ENCODE measurements at places on chromosomes 2 and 18.
A peak's percentile ranks its signal among the peaks of the same experiment; 100 is the strongest.

GRCh38 chr2:167187049-167187727 lies 298.9 kb downstream of the XIRP2 start:
- no peak for DNase-seq

DNA sequence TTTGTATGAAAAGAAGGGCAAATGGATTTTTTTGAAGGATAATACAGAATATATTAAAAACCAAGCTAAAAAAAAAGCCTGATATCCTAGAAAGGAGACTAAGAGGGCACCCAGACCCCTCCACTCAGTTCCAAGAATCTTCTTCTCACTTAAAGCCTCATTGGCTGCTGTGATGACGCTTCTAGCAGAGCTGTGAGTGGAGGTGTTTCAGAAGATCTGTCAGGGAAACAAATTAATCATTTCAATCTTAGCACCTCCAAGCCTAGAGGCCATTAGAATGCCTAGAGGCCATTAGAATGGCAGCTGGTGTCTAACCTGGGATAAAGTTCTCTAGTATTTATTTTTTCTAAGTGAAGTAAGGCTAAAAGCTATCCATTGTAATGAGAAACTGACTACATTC lies 164.2 kb upstream of the TMEM200C start:
- DNase-seq = no peak

GRCh38 chr2:44999540-44999939 lies 9.7 kb downstream of the SIX2 start:
- no peak for DNase-seq

GRCh38 chr2:4635289-4635688 lies 931.9 kb downstream of the DCDC2C start:
- no peak for DNase-seq

GRCh38 chr2:163247156-163247846 lies 408.7 kb upstream of the KCNH7 start:
- DNase-seq = no peak

DNA sequence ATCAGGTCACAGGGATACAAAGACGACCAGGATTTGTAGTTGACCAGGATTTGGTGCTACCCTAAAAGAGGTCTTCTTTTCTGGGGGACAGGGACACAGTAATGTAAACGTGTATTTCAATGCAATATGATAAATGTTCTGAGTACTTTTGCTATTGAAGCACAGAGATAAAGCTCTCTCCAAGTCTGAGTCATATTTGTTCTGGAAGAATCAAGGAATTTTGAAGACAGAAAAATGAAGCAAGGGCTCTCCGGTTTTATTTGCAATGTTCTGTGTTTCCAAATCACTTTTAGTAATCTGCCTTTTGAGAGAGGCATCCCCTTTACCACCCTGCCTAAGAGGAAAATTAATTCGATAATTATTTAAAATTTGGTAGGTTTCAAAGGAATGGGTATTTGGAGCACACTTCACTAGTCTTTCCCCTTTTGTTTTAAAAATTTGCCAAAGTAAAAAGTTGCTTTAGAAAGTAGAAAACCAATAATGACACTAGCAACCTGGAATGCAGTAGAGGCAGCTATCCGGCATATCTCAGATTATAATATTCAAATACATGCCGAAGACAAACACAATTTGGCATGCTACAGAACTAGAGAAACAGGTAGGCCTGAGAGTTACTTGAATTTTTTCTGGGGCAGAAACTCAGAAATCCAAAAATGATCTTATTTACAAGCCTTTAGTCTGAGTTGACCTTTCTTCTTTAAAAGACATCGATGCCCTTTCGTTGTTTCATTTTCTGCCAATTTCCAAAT lies 82.7 kb downstream of the MREG start:
- no peak for DNase-seq

GRCh38 chr2:121649149-121649595 lies at the start of gene CLASP1:
Gene CLASP1 (minus strand): TSS chr2:121649462. CDS start chr2:121605895, 43,567 bp downstream.
- no peak for DNase-seq

GRCh38 chr2:66509326-66509811 lies 74.4 kb downstream of the MEIS1 start:
- DNase-seq = no peak

DNA sequence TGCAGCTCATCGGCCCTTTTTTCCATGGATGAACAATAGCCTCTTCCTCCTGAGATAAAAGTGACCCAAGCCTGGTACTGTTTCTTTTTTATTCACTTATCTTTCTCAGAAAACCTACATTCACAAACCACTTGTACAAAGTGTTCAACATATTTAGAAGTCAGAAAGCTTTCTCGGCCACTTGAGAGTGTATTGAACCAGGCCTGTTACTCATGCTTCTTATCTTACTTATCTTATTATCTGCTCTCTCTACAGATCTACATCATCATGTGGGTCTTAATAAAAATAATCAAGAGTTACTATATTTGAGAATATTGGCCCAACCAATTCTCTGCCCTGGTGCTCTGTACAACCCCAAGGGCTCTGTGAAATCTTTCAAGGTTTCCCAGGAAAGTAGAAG lies 242.1 kb downstream of the MREG start:
- no peak for DNase-seq

DNA sequence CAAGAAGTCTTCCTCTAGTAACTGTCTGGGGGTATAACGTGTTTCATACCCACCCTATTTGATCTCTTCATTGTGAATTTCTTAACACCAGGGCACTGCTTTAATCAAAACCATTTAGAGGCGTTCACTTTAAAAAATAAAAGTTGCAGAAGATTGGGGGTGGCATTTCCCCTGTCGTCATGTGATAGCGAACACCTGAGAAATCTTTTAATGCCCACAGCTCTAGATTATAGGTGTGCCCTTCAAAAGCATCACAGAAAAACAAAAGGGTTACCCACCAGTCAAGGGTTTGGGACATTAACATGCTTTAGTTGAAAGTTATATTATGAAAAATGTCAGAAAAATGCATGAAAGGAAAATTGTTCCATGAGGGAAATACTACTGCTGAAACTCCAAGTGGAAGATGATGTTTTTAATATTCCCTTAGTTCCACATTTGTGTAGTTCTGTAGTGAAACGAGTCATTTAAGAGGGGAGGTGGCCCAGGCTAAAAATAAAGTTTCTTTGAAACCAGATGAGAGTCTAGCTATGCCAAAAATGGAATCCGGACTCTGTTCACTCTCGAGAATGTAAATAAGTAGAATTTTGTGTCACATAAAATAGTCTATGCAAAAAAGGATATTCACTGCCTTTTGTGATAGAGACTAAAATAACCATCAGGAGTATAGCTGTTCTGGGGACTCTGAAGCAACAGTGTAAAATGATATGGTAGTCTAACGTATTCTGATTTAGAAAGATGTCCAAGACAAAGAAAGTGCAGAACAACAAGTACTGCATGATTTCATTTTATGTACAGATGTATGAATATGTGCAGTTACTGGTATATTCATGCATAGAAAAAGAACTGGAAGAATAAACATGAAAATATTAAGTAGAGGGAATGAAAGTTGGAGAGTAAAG lies 95.3 kb downstream of the TMEM247 start:
- DNase-seq = no peak

DNA sequence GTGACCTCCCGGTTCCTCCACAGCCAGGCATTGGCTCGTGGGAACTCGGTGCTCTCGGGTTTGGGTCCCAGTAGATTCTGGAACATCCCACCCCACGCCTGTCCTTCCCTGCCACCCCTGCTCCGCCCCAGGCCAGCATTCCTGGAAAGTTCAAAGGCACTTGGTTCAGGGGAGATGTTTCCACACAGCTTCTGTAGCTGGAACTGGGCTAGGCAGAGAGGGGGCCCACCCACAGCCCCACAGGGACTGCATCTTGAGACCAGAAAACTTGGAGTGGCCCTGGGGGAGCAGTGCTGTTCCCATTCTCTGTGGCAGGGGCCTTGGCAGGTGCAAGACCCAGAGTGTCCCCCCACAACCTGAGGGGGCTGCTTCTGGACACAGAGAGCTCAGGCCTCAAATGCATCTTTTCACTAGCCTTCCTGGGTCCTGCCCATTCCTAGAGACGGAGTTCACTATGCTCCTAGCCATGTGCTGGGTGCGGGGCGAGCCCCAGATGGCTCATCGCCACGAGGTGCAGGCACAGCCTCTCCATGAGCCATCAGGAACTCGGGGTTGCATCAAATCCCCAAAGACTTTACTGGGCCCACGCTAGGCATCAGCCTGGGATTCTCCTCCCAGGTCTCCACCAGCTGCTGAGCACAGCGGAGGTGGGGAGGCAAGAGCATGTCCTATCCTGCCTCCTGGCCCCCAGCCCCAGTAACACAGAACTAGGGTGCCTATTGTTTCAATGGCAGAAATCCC lies 68.7 kb downstream of the ZFP36L2 start:
- no peak for DNase-seq

GRCh38 chr2:134195341-134195740 lies 58.5 kb upstream of the MGAT5 start:
- no peak for DNase-seq

DNA sequence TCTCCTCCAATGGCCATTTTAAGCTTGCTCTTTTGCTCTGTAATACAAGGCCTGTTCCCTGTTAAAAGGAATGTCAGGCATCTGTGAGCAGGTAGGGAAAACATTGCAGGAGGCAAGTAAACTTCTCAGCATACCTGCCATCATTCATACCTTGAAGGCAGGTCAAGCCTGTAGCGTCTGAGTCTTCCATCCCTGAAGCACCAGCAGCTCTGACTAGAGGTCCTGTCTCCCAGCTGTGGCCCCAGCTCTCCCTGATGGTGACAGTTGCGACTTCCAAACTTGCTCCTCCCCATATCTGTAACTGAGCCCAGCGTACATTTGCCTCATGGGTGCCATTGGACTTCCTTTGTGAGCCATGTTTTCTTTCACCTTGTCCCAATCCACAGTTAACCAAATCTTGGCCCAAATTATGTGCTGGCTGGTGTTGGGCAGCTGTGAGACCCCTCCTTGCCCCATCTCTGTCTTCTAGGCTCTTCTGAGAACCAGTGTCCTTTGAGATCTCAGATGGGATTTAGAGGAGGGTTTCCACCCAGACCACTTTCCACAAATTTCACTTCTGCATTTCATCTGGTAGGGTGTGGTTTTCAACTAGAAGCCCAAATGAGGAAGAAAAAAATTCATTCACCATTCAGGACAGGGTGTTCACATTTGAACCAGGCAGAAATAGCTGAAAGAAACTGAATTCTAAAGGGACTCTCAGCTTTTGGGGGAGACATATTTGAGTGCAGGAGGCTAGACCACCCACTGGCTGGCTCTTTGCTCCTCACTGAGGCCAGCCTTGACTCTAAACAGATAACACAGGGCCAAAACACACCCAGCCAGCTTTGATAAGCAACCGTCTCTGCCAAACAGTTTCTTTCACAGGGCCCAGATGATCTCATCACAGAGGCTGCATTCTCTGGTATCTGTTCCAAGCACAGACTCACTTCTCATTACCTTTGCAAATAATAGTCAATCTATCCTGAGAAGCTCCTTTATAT lies 66.4 kb upstream of the MSH2 start:
- no peak for DNase-seq

GRCh38 chr18:55650363-55650870 lies 62.4 kb upstream of the TCF4 start:
- no peak for DNase-seq

DNA sequence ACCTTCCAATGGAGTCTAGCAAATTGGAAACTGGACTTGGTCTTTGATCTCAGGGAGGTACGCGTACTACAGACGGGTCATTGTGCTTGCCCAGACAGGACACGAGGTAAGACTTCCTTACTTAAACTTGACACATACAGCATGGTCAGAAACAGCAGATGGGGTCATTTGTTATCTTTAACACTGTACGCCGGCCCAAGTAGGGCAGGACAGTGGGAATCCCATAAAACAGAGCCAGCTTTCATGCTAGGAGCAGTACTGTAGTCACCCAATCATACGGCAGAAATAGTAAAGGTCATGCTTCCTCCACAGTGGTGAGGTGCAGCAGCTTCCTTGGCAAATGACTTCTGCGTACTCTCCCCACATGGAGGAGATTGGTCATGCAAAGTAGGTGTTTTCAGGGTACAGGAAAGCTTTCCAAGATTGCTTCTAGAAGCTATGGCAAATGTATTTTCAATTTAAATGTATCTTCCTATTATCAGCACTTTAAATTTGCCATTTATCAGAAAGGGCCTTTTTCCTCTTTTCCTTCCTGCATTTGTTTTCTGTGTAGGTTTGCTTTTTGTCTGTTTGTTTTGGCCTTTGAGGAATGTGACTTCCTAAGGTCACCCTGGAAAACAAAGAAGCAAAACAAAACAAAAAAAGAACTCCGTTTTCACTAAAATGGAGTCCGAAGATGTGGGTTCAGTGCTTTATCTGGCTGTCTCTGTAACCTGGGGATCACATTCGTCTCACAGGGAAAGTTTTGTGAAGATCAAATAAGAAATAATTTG lies 74.0 kb upstream of the DSG1 start:
- no peak for DNase-seq

GRCh38 chr18:48777744-48778116 lies 173.0 kb downstream of the SMAD7 start:
- no peak for DNase-seq

DNA sequence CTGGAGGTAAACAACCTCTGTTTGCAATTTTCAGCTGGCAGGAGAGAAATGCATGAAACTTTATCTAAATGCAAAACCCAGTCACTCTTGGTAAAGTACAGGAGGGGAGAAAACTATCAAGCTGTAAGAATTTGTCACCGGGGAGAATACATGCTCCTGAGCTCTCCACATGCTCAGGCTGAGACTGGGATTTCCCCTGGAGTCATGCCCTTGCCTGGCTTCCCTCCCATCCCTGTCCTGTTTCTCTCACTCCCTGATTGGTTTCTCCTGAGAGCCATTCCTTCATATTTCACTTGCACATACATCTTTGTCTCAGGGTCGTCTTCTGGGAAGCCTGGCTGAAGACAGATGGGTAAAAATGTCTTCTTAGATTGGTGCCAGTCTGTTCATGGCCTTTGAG lies 52.9 kb upstream of the SPATS2L start:
- no peak for DNase-seq

DNA sequence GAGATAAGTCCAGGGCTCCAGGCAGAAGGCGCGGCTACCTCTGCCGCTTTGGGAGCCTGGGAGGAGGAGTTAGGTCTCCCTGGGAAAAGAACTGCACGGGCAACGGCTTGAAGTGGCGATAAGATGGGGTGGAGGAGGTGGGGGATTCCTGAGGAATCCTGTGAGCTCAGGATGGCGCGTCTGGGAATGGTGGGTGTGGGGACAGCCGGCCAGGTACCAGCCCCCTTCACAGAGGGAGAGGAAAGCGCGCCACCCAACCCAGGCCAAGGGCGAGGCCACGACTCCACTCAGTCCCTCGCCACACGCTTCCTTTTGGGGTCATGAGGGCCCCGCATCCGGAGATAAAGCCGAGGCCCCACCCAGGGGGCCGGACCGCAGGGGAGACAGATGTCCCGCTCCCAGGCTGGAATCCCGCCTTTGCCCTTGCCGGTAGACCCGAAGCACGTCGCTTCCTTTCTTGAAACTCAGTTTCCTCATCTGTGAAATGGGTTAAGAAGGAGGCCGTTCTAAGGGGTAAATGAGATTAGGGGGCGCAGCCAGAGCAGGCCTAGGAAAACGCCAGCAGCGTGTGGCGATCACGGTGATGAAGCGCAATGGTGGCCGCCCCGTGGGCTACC lies 1.7 kb upstream of the CTDSP1 start:
- peak; percentile 13 for DNase-seq

GRCh38 chr2:154849482-154849881 lies 151.0 kb downstream of the KCNJ3 start:
- no peak for DNase-seq
